Globus pallidus (tissue), 1 donor: ENCODE measurements at places on chromosomes 6 and 20.
A peak's percentile ranks its signal among the peaks of the same experiment; 100 is the strongest.

GRCh38 chr20:14582855-14583254 is 245.4 kb upstream of the FLRT3 start:
- no peak for DNase-seq

DNA sequence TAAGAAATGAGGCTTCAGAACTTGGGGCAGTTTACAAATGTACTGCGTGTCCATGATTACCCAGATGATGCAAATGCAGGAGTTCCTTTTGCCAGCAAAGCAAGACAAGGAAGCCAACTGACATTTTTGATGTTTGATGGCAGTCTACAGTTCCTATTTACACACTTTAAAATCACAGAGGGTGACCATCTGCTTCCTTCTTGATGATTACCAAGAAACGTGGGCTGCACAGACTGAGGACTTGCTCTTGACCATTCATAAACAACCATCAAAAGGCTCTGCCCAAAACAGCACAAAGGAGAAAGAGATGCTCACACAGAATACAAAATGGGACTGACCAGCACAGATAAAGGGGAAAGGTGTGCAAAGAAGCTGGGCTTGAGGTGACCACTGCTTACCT is 79.8 kb upstream of the TRAF3IP2 start:
- DNase-seq = no peak

DNA sequence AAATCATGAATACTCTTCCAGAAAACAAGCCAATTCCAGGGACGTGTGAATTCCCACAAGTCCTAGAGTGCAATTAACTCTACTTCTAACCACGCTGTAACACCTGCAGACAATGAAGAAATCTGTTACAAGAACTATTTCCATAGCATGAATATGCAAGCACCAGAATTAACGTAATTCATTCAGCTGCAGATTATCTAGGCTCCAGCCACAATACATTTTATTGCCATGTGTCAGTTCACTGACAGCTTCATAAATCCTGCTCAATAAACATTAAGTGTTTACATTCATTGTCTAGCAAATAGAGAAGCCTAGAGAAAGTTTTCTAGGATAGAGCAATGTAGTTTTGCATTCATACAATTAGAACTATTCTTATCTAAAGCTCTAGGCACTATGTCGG is 1348.5 kb downstream of the GRIK2 start:
- no peak for DNase-seq

- DNase-seq = no peak
Observed at GRCh38 chr20:5180421-5180820, 53.6 kb downstream of the CDS2 start.

DNA sequence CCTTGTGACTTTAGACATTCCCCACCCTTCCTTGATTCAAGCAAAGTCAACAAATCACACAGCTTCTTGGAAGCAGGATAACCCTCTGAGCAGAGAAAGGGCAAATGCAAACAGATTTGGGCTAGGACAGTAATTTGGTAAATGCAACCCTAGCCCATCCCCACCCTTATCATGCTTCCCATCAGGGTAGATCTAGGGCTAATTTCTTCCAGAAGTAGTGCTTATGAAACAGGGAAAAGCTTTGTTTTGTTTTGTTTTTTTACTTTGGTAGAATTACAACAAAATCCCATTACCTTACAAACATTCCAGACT is 525.1 kb upstream of the NOX3 start:
- DNase-seq = no peak

- no peak for DNase-seq
Observed at GRCh38 chr6:32290886-32291450, 67.1 kb upstream of the NOTCH4 start.

DNA sequence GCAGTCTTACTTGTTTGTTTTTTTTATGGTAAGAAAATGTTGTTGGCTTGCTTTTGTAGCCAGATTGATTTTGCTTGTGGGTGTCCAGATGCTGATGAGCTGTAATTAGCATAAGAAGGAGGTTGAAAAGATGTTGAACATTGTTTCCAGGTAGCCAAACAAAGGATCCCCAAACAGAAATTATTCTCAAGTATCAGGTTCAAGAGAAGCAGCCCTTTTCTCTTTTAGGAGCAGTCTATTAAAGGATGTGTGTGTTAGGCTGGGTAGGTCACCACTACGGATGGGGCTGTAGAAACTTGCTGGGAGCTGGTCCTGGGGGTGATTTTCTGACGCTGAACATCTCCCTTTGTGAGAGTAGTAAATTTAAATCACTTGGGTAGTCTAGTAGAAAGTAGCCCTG is 86.9 kb upstream of the VSTM2L start:
- no peak for DNase-seq

DNA sequence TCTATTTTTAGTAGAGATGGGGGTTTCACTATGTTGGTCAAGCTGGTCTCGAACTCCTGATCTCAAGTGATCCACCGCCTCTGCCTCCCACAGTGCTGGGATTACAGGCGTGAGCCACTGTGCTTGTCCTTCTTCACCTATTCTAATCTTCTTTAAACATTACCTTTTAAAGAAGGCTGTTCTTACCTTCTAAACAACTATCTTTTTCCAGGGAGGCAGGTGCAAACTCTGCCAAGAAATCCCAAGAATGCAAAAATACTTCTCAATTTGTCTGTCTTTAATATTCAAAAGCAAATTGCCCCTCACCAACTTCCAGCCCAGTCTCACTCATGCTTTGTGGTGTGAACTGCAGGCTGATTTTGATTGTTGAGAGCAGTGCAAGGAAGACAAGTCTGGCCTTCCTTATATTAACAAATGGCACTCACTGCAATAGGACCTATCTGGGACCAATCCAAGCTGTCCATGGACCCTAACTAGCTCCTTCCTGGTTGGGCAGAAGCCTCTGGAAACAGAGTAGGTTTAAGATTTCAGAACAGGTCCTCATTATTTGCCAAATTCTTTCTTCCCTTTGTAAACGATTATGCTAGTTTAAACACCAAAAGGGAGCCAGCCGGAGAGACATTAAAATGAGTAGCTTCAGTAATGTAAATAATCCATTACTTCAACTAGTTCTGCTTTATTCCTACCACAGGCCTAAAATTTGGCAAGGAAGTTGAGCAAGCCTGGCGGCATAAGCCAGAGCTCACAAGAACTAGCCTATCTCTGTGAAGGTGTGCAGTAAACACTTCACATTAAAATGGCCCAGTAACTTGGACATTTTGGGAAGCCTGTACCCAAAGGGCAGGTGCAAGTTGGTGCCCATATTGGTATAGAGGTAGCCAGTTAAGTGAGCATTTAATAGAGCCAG is 1.6 kb downstream of the SCAND1 start:
- no peak for DNase-seq

- no peak for DNase-seq
Observed at GRCh38 chr6:151034825-151035781, 169.6 kb downstream of the MTHFD1L start.

GRCh38 chr6:44000164-44000842 is 126.9 kb downstream of the MRPL14 start:
- no peak for DNase-seq

DNA sequence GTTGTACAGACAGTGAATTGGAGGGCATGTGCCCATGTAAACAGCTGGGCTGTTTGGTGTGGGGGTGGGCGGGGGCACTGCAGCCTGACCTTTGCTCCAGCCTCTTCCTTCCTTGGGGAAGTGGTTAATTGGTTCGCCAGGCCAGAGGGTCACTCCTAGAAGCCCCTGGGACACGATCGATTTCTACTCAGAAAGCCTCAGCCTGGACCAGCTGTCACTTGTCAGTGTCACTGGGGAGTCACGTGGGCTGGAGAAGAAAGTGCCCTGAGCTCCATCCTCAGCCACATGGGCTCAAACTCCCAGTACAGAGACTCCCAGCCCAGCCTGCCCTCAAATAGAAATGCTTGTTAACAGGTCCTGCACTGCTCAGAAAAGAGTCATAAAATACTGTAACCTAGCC is 423.8 kb upstream of the SULF2 start:
- no peak for DNase-seq

DNA sequence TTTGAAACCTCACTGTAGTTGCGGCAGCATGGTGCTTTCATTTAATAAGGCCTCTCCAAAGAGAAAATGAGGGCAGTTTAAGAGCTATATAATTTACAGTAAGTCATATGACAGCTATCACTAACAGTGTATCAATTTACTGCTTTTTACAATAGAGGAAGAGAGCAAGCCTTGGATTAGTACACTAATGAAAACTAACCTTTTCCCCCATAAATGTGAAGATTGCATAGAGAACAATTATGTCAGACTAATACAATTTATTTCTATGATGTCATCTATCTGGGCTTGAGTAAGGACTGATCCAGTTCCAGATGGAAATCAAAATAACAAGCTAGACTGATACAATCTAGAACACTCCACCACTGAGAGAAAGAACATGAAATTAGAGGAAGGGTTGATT is 78.1 kb upstream of the FAM83B start:
- DNase-seq = no peak

DNA sequence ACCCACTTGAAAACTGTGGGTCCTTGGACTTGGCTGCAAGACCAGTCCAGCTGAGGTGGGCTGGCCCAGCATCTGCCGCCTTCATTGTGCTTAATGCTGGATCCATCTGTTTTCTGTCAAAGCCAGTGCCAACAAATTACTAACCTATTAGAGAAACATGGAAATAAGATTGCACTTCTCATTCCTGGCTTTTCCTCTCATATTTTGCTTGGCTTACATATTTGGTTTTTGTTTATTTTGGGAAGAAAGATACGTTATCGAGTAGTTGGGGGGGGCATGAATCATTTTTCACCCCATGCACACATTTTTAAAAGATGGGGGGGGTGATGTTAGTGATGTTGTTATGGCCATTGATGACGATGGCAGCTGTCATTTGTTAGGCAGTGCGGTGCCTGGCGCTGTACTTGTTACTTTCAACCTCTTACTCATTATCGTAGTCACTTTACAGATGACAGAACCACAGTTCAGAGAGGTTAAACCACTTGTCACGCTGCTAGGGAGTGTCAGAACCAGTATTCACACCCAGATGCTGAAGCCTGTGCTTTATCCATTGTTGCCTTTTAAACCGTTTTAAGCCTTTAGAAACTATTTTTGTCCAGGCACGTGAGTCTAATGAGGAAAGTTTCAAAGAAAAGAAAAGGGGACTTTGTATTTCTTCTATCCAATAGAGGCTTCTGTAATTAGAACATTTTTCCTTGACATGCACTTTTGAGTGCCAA is 180.0 kb downstream of the TMEM242 start:
- DNase-seq = no peak

DNA sequence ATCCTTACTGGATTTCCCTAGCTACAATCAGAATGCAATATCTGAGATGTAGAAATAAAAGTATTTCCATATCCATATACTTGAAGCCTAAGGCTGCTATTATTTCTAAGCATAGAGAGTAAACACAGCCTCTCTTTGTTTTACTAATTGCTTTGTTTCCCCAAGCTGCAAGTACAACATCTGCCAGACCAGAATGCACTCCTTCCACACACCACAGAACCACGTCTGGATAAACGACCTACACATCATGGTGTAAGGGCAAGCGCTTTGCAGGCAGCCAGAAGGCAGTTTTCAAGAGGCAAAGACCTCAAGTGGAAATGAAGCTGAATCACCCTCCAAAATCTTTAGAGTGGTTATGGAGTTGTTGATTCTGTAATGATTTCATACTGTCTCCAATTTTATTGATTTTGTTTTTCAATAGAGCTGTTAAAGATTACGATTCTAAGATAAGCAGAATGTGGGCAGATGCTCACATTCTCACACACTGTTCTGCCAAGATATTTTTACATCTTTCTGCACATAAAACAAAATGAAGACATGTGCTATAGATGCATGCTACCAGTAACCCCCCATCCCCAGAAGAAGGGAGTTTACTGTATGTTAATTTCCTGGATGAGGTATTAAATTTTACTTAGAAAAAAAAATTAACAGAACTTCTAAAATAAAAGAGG is 88.8 kb downstream of the THEMIS start:
- DNase-seq = peak; percentile 16

GRCh38 chr6:157574851-157575424 is 193.9 kb downstream of the ZDHHC14 start:
- no peak for DNase-seq

- peak; percentile 38 for DNase-seq
Observed at GRCh38 chr20:47276851-47277534, 79.5 kb downstream of the ZMYND8 start.

DNA sequence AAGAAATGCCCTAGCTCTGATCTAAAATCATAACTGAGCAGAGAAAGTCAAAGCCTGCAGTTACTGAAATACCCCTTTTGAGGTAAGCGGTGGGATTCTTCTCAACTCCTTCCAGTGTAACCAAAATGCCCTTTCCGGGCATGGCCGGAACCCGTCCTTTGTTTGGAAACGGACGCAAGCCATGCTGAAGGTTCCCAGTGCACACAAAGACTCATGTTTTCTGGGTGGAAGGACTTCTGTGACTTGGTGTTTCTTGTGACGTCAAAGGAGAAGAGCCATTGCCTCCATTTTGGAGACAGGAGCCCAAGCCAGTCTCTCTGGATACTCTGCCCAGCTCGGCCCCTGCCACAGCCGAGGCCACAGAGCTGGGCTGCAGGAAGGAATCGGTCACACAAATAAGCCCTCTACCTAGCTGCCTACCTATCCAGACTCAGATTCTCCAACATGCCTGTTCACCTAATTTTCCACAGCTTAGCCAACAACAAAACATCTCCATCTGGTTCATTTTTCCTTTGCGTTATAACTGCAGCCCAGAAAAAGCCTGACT is 182.8 kb downstream of the TBXT start:
- no peak for DNase-seq

DNA sequence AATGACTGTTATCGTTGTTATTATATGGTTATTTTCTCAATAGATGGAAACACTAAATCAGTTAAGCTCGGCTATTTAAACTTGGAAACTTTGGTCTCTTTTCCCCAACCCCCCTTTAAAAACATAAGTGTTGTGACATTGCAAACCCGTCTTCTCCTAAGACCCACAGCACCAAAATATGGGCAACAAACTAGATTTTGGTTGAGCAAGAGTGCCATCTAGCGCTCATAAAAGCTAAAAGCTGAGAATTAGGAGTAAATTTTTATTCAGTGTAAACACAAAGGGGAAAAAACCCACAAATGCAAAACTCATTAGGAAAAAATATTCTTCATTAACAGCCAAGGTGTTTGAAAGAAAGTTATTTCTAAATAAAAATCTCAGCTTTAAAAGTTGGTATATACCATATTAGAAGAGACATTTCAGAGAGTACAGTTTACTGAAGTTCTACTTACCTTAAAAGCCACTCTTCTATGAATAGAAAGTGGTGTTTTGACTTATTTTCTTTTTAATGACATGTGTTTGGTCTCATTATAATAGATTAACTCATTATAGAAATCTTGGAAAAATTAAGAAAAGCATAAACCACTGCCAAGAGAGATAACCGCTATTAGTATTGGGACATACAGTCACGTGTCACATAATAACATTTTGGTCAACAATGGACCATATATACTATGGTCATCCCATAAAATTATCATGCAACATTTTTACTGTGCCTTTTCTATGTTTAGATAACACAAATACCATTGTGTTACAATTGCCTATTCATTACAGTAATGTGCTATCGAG is 21.1 kb downstream of the SESN1 start:
- peak; percentile 79 for DNase-seq

- DNase-seq = no peak
Observed at GRCh38 chr6:163182696-163183095, 231.8 kb upstream of the QKI start.
